ENCODE measurements at places on chromosomes 1 and 21.

DNA sequence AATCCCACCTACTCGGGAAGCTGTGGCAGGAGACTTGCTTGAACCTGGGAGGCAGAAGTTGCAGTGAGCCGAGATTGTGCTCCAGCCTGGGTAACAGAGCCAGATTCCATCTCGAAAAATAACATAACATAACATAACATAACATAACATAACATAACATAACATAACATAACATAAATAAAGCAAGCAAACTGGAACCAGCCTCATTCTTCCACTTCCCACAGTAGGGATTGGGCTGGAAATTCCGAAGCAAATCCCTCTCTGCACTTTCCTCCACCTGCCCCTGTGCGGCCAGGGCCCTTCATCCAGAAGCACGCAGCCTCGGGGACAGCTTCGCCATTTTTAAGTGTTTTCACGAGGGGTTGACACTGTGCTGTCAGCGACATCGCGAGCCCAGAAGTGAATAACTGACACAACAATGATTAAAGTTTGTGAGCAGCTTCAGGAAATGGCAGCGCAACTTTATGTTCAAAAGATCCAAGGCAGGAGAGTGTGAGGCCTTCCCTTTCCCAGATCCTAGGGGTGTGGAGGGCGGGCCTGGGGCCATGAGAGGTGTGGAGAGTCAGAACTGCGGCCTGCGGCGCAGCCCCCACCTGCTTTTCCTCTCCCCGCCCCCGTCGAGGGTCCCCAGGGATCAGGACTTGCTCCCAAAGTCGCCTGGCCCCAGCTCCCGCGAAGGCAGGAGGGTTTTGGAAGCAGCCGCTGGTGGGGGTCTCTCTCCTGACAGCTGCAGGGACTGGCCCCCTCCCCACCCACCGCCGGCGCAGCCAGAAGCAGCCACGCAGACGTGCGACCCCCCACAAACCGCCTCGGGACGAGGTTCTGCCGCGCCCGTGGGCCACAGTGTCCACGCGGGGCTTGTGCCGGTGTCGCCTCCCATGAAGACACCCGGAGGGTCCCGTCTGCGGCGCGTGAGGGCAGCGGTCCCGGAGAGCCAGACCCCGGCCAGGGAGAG is 651 bp upstream of the GABRD start:
- no peak for DNase-seq

GRCh38 chr1:34379911-34380310 is 203.2 kb downstream of the C1orf94 start:
- no peak for DNase-seq

DNA sequence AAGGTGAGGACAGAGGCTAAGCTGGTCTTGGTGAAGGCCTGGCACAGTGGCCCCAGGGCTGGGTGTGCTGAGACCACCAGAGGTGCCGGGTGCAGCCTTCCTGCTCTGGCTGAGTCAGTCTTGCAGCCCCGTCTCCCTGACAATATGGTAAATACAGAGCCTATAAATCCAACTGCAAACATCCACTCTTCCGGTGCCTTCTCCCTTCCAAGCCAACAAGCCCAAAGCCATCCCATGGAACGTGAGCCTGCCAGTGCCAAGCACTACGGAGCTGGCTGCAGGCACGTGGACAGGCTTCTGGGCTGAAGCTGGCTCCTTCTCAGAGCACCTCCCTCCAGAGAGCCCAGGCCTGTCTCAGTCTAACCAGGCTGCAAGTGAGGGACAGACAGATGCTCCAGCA is 70.0 kb downstream of the TRABD2B start:
- DNase-seq, result no peak

GRCh38 chr1:29271724-29272123 is 35.4 kb downstream of the PTPRU start:
- no peak for DNase-seq

GRCh38 chr1:10754568-10755329 is 41.7 kb downstream of the CASZ1 start:
- no peak for DNase-seq

- peak; percentile 19 for DNase-seq
Measured at GRCh38 chr1:116971965-116972673, 29.4 kb upstream of the CD101 start.

DNA sequence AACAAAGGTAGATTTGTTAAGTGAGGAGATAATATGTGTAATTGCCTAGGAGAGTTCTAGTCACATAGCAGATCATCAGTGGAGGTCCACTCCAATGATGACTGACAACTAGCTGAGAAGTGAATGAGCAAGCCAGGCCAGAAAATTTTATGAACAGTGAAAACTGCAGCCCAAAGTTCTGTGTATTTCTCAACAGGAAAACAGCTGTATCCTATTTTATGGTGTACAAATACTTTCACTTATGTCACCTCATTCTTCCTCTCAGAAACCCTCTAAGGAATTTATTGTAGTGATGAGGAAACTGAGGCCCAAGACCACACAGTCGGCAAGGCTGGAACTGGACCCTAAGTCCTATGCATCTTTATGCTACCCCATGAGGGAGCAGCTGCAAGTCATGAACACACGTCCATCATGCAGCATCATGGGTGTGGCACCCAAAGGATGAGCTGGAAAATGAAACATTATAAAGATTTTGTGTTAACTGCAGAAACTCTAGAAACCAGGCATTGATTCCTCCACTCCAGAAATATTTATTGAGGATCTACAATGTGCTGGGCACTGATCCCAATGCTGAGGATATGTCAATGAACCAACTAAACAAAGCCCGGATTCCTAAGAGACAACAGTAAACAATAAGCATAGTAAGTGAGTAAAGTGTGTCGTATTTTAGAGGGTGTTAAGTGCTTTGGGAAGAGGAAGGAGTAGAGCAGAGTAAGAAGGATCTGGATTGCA is 99.5 kb upstream of the DUSP10 start:
- DNase-seq, result peak; percentile 9

GRCh38 chr1:170291516-170291915 is 145.8 kb downstream of the NTMT2 start:
- no peak for DNase-seq

- DNase-seq, result no peak
Measured at GRCh38 chr1:214997685-214998084, 84.9 kb upstream of the KCNK2 start.

GRCh38 chr1:204367956-204368355 is 8.2 kb upstream of the PLEKHA6 start:
- no peak for DNase-seq

- DNase-seq, result no peak
Measured at GRCh38 chr1:230735447-230735846, 11.7 kb upstream of the CAPN9 start.

DNA sequence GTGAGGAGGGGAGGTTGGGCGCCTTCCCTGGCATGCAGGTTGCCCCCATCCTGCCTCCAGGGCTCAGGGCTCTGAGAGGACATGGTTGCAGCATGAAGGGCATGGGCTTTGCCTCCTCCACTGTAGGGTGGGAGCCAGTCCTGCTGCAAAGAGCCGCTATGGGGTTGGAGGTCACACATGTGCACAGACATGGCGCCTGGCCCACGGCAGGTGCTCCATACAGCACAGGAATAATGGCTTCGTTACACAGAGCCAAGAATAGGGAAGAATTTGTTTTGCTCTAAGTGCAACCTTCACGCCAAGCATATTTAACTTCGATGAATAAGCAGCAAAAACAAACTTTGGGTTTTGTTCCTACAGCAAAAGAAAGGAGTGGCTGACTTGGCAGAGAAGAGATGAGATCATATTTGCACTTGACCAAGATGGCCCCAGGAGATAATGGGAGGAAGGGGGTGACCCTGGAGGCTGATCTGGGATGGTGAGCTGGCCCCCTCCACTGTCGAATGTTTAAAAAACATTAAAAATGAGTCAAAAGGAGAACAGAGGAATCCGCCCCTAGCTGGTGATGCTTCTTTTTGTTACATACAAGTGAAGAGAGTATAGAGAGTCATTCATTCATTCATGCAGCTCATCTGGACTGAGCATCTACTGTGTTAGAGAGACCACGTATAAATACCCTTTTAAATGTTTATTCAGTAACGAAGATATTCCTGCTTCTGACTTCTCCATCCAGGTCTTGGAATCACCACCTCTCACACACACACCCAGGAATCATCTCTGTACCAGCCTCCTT is 12.4 kb upstream of the C2CD2 start:
- no peak for DNase-seq

DNA sequence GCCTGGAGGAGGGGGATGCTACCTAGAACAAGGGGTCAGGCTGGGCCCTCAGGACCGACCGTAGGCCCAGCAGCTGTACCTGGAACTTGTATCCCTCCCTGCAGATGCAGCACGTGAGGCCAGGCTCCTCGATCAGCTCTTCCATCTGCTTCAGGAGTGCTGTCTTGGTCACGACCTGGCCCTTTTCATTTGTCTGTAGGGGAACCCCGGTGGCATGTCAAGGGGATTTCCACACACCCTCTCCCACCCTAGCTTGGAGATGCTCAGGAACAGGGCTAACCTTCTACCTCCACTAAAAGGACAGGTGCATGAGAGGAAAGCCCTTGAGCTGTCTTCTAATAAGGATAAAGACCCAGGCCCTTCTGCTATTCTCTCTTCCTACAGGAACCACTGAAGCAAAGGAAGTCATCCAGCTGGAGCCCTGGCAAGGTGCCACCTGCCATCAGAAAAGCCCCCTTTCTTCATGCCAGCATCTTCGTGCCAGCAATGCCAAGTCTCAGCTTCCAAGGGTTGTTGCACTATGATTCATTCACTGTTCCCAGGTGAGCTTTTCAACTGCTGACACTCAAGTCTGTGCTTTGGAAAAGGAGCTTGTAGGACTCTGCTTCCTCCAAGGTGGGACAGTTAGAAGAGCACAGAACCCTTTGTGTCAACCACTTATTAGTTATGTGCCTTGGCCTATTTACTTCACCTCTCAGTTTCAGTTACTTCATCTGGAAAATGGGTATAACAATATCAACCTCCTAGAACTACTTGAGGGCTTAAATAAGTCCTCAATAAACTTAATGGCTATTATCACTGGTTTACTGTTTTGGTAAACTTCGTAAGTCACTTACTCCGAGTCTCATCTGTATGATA is 122.1 kb downstream of the UBR4 start:
- no peak for DNase-seq

DNA sequence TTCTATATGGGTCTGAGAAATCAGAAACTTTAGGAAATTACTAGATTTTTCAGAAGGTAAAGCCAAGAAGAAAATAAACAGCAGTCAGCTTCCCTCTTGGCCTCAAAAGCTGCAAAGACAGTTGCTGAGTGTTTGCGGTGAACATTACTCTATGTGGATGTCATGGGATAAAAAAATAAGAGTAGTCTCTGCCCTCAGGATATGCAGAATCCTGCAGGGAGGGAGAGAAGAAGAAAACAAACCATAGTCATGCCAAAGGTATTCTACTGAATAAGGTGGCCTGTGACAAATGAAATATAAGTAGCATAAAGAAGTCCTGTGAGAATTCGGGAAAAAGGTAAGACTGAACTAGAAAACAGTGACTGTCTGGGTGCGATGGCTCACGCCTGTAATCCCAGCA is 19.0 kb downstream of the YARS1 start:
- no peak for DNase-seq

DNA sequence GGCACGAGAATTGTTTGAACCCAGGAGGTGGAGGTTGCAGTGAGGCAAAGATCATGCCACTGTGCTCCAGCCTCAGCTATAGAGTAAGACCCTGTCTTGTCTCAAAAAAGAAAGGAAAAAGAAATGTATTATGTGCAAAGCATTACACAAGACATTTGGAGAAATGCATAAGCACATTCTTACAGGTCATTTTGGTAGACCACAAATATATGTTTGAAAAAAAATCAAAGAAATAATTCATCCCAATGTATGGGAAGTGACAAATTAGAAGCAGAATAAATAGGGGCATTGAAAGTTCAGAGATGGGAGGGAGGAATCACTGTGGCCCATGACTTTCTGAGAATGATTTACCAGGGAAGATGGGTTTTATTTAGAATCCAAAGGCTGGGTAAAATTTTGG is 283.5 kb upstream of the ADAMTS5 start:
- no peak for DNase-seq

- DNase-seq, result no peak
Measured at GRCh38 chr1:203051841-203052324, 25.6 kb downstream of the PPFIA4 start.

GRCh38 chr1:151251656-151252470 is 2.7 kb upstream of the PSMD4 start:
- peak; percentile 82 for DNase-seq

DNA sequence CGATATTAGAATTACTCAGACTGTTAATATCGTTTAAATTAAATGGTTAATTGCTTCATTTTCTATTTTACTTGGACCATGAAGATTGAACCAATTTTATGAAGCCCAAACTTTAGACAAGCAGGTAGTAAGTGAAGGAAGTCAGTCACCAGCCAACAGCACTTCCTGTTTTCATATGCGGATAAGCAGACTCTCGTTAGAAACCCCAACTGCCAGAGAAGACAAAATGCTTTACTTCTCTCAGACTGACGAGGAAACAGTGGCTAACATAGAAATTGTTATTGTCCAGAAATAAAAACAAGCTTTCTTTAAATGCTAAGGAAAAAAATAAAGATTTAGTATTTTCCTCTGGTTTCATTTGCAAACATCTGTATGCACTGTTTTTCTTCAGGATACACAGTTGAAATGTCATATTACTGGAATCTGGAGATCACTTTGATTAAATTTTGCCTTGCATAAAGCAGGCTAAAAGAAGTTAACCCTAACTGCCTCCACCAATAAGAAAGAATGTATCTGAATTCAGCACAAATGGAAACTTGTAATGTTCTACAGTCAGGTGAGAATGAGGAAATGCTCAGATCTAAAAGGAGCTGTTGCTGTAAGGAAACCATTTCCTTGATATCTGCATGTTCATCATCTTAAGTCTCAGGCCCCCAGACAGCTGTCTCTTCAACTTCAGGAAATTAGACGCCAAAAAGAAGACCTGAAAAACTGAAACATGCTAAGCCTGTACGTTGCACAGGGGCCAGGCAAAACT is 129.8 kb upstream of the SAMSN1 start:
- DNase-seq, result peak; percentile 38

DNA sequence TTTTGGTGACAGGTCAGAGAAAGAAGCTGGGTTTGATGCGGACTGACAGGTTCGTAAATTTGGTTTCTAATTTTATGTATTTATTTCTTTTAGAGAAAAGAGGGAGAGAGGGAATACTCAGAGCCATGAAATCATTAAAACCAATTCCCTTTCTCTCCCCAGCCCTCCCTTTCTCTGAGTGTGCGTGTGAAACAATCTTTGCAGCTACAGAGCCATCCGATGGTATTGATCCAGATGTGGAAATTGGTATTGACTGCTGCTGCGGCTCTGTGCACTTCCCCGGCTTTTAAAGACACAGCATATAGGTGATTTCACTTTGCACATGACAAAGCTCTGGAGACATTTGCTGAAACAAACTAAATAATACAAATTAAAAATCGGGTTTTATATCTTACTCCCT is 42.4 kb upstream of the PBX1 start:
- DNase-seq, result no peak

All from suppressor macrophage treated with lipopolysaccharide for 4 hours (primary cell).